ENCODE measurements at places on chromosomes 2 and 18. TPM values are rescaled to one million over a fixed set of nuclear protein-coding genes. Genes with fewer than 3 reads are reported as not detected.

The DNER gene
- 1.9 TPM for total RNA-seq

The SIX3 gene
- total RNA-seq = not detected

The GAD1 gene
- total RNA-seq = not detected

The TLX2 gene
- total RNA-seq = not detected

The MARCHF4 gene
- not detected for total RNA-seq

The SLC11A1 gene
- total RNA-seq = 7.8 TPM

The GAREM1 gene
- total RNA-seq = 22.5 TPM

- DNase-seq = no peak
Observed at GRCh38 chr2:112277596-112278220, 2.3 kb downstream of the ZC3H6 start.

DNA sequence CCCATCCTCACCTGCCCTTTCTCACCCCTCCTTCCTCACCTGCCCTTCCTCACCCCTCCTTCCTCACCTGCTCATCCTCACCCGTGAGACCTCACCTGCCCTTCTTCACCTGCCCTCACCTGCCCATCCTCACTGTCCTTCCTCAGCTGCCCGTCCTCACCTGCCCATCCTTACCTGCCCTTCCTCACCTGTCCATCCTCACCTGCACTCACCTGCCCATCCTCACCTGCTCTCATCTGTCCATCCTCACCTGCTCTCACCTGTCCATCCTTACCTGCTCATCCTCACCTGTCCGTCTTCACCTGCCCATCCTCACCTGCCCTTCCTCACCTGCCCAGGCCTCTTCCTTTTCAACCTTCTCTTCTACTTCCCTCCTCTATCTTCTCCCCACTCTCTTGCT is 34.4 kb downstream of the KCNG2 start:
- DNase-seq = no peak

DNA sequence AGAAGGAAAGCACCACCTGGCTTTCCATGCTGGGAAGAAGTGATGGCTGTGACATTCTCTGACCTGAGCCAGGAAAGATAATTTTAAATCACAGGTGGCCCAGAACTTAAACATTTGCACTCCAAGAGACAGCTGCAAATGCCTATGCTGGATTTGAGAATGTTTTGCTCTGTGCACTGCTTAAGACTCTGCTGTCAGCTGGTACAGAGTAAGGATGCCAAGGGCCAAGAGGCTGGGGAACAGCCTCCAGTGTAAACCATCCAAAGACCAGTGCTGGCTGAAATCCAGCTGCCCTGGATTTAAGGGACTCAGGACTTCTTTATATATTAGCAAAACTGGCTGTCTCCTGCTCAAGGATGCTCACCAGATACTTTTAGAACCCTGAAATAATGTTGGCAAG is 3.9 kb downstream of the HOXD8 start:
- no peak for DNase-seq

- DNase-seq = no peak
Observed at GRCh38 chr18:51802569-51803428, 537.2 kb upstream of the DCC start.

DNA sequence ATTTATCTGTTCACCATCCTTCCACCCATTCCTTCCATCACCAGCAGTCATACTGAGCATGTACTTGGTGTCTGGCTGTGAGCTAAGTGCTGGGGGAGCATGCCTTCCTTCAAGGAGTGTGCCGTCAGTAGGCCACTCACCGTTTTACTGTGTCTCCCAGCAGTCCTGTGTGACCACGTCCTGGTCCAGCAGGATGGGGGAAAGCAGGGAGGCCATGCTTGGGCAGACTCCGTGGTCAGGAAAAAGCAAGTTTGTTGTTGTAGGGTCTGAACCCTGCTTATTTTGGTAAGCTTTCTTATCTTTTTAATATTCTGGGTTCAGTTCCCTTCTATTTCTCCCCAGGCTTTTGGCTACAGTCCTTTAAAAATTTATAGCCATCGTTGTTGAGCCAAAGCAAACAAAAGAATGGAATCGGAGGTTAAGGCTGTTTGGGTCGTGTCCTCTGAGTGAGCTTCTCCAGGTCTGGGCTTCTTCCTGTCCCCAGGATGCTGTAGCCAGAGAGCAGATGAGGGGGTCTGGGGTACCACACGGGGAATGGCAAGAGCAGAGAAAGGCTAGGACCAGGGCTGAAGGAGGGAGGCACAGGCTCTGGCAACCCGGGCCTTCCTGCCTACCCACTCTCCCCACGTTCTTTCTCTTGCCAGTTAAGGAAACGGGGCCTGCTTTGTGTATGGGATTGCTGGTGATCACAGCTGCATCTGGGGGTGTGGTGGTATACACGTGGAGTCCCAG is 13.5 kb downstream of the SLC30A3 start:
- no peak for DNase-seq

- DNase-seq = no peak
Observed at GRCh38 chr18:8779251-8779650, 73.9 kb downstream of the MTCL1 start.

- no peak for DNase-seq
Observed at GRCh38 chr2:64998658-64999061, 9.5 kb downstream of the SLC1A4 start.

- DNase-seq = no peak
Observed at GRCh38 chr18:29925566-29925965, 1117.0 kb downstream of the DSC3 start.

DNA sequence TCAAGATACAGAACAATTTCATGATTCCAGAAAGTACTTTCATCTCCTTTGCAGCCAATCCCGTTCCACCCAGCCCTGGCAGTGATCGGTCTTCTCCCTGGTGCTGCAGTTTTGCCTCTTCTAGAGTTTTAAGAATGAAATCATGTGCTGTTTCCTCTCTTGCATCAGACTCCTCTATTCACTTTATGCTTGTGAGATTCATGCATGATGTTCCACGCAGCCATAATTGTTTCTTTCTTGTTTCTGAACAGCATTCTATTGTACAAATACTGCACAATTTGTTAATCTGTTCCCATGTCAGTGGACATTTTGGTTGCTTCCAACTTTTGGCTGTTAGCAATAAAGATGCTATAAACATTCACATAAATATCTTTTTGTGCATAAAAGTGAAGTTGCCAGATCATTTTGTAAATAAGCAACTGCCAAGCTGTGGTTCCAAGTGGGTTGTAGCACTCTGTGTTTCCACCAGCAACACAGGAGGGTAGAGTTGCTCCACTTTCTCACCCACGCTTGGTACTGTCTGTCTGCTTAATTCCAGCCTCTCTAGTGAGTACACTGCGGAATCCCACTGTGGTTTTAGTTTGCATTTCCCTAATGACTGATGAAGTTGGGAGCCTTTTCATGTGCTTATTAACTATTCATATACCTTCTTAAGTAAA is 104.5 kb downstream of the TWIST2 start:
- no peak for DNase-seq

GRCh38 chr18:9038277-9038871 is 64.1 kb upstream of the NDUFV2 start:
- DNase-seq = no peak

All from transverse colon (tissue), 4 donors.